CD4-positive, alpha-beta T cell treated with Interleukin-6 at 100 ng/mL for 8 hours (primary cell): ENCODE measurements at places on chromosomes 7 and 10.
A peak's percentile ranks its signal among the peaks of the same experiment; 100 is the strongest.

- no peak for DNase-seq
Measured at GRCh38 chr7:93821463-93821862, 69.1 kb downstream of the TFPI2 start.

- no peak for DNase-seq
Measured at GRCh38 chr7:46603780-46604179, 682.7 kb upstream of the IGFBP3 start.

- no peak for DNase-seq
Measured at GRCh38 chr7:42661312-42661711, 250.6 kb downstream of the C7orf25 start.

DNA sequence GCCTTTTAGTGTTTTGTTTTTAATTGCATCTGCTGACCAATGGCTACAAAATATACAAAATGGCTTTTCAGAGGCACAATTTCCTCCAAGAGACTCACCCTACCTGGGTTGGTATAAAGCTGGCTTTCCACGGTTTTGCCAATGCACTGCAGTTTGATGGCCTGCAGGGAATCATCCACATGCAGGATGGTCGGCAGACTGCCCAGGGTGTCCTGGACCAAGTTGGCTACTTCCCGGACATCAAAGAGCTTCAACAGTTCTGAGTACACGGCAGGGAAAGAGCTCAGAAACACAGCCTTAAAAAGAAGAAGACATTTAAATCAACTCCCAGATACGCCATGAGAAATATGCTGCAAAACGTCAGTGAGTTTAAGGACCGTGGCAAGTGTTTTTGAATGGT, 301.0 kb upstream of the IMMP2L start:
- no peak for DNase-seq

DNA sequence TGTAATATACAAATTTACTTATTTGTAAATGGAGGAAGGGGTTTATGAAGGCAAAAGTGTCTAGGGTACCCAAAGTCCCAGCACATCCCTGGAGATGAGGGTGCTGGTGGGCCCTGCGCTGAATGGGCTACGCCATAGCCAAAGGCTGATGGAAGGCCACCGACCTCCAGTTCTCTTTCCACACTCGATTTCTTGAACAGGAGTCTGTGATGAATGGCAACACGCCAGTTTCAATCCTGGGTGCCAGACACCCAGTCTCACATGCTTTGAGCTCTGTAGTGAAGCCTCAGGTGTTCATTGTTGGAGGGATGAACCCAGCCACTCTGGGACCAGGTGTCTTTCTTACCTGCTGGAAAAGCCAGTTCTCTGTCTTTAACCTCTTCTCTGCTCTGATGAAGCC, 752 bp downstream of the LRMDA start:
- DNase-seq: no peak

DNA sequence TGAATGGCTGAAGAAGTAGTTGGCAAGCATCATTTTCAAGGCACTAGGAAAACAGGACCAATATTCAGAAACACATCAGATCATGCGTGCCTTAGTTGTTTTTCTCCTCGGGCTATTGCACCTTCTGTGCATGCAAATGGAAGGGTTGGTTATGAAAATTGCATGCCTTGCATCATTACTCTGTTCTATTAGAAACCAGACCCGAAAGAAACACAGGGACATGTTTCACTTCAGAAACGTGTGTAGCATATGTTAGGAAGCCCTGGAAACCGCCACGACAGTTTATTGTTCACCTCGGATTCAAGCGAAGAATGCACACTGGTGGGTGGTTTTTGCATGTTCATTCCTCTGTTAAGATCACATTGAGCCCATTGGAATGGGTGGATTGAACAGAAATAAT, 214.7 kb downstream of the FRMD4A start:
- DNase-seq: no peak

DNA sequence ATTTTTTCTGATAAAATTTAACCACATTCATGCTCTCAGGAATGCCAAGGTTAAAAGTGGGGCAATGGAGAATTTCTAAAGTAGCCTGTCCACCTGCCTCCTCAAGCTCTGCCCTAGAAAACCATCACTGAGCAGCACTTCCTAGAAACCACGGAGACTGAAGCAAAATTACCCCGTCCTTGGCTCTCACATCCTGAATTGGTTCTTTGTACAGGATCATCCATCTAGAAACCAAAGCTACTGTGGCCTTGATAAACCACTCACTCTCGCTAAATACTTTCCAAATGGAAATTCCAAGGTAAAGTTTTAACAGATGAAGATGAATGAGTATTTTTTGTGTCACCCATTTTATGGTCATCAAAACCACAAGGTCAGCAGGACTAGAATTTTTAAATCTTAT, 96.6 kb downstream of the AVL9 start:
- no peak for DNase-seq

- DNase-seq: peak; percentile 56
Measured at GRCh38 chr7:74417419-74417971, 36.2 kb upstream of the GTF2IRD1 start.

DNA sequence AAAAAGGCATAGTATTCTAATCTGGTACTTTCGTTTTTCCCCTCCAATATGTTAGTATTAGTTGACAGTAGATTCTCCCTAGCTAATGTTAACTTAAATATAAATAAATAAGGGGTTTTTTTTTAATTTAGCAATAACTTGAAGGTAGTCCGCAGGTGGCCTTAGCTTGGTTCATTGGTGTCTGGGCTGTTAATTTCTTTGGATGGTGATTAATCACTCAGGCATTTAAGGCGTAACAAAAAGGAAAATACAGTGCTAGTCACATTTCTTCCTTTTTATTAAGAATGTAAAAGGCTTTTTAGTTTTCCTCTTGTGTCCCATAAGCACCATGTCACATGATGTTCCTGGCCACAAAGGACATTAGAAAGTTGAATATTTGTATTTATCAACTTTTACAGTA, 161.0 kb upstream of the POT1 start:
- DNase-seq: no peak

- DNase-seq: peak; percentile 21
Measured at GRCh38 chr7:128940494-128941322, 3.0 kb downstream of the IRF5 start.

- peak; percentile 60 for DNase-seq
Measured at GRCh38 chr10:102410429-102411073, 8.0 kb downstream of the PSD start.

DNA sequence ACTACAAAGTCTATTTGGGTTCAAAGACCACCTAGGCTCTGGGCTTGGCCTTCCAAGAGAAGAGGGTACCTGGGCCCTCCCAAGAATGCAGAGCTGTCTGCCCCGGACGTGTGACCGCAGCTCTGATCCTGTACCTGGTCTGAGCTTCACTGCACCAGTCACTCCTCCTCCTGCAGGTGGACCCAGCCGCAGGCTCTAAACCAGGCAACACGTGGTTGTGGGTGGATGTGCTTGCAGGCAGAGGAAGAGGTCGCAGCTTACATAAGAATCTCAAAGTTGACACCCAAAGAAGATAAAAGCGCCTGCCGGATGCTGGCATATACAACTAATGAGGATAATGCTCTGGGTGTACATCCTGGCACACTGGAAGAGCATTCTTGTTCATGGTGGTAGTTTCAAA, 9.4 kb upstream of the PFKP start:
- DNase-seq: no peak

DNA sequence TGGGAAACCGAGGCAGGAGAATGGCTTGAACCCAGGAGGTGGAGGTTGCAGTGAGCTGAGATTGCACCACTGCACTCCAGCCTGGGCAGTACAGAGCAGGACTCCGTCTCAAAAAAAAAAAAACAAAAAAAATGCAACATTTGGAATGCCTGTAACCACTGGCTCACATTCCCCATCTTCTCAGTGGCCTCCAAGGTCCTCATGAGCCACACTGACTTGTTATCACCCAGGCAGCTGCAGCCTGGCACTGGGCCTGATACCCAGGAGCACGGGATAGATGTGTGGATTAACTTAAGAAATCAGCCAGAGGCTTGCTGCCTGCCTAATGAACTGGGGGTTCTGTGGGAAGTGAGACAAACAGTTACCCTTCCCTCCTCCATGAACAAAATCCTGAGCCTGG, 23.0 kb downstream of the JCAD start:
- no peak for DNase-seq

DNA sequence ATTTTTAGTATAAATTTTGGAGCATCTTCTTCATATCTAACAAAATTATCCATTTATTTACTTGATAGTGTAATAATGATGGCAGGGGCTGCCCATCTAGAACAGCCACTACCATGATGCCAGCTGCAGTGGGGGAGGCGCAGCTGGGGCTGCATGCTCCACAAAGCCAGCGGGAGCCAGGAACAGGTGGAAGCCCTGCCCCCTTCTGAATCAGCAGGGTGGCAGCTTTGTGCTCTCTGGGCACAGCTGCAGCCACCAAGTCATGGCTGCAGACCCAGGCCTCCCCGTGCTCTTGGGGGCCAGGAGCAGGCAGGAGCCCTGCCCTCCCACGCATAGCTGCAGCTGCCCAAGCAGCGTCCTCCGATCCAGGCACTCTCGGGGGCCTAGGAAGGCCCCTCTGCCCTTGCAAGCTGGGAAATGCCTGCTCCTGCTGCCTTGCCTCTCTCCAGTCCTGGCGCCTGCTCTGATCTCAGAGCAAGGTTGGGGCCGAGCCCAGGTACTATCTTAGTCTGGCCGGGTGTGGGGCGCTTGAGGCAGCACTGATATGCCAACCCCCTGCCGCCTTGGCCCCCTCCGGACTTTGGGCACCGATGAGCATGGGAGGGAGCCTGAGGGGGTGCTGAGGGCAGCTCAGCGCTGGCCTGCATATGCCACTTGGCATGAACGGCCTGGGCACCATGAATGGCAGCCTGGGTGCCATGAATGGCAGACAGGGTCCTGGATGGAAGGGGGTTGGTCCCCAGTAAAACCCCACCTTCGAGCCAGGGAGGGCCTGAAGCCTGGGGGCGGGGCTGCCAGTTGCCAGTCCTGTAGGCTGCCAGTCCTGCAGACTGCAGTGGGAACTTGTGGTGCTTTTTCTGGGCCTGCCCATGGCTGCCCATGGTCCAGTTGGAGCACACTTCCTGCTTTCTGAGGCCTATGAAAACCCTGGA, 1110.8 kb upstream of the POT1 start:
- DNase-seq: no peak

GRCh38 chr7:11251436-11251835, 277.8 kb downstream of the PHF14 start:
- no peak for DNase-seq

DNA sequence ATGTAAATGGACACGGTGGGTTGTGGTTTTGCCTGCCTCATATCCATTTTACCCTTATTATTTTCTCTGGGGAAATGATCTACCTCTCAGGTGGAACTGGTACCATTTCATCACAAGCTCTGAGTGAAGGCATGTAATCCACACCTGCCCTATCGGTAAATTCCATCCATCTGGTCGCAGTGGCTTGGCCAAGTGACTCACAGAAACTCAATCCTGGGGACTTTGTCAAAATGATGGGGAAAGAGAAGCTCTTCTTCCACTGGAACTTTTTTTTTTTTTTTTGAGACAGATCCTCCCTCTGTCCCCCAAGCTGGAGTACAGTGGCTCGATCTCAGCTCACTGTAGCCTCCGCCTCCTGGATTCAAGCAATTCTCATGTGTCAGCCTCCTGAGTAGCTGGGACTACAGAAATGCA, 48.2 kb upstream of the ANKRD1 start:
- no peak for DNase-seq

DNA sequence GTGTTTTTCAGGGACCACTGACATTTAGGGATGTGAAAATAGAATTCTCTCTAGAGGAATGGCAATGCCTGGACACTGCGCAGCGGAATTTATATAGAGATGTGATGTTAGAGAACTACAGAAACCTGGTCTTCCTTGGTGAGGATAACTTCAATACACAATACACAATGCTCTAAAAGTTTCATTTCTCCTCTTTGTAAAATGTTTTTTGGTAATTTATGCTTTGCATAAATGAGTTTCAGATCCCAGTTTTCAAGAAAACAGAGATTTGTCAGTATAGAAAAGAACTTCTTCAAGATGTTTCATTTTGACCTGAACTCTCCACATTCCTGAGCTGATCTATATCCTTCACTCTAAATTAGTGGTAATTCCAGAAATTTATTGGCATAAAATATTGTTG, 14.2 kb downstream of the ZNF92 start:
- DNase-seq: no peak

DNA sequence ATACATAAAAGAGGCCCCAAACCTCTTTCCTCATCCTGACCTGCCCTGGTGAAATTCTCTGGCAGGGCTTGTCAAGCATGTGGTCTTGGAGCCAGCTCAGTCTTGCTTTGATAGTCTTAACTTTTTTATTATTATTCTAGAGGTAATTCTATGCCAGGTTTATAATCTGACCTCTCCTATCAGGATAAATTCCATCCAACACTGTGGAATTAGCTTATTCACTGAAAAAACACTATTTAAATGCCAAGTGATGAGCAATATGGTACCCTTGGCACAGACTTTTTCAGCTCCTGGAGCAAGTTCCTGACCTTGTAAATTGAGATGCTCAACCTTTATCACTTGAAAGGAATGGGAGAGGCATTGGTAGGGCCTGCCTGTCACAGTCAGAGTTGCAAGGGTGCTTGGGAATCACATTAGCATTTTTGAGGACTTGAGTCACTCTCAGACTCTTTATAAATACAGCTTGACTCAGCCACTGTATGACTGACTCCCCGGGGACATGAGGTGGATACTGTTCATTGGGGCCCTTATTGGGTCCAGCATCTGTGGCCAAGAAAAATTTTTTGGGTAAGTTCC, at the start of gene CPA4:
Gene CPA4, plus strand, starts transcription at position 480 of the 576 bp plus-strand sequence. Its CDS starts 20 bp downstream, at position 500.
- no peak for DNase-seq

- no peak for DNase-seq
Measured at GRCh38 chr10:103427866-103428265, 24.3 kb downstream of the CALHM2 start.

GRCh38 chr10:31808258-31809218, 120.1 kb downstream of the ARHGAP12 start:
- peak; percentile 35 for DNase-seq
